Stimulated activated memory B cell treated with anti-CD40 and anti-IgM and Interleukin-4, amounts not matched to agents 10 μg/mL and 1 μg/mL and 100 μg/mL, for 72 hours (primary cell): ENCODE measurements at places on chromosomes 2 and 18.

- peak; percentile 83 for ATAC-seq
These were observed 259.1 kb downstream of the LTBP1 start for GRCh38 chr2:33205693-33206434.

GRCh38 chr2:234850818-234851217 is 101.0 kb upstream of the SH3BP4 start:
- no peak for ATAC-seq

DNA sequence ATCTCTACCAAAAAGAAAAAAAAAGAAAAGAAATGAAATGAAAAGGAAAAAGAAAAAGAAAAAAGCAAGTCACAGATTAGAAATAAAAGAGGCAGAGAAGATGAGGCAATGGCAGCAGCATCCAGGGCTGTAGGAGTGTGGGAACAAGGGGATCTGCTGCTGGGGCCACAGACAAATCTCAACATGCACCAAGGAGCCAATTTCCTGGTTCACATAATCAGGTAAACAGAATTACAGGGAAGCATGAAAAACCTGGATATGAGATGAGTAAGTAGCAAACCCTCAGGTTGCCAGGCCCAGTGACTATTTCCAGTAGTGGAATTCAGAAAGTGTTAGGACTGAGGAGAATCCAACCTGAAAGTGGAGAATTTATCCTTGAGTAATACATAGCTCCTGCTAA is 77.4 kb upstream of the ARHGAP28 start:
- no peak for ATAC-seq

DNA sequence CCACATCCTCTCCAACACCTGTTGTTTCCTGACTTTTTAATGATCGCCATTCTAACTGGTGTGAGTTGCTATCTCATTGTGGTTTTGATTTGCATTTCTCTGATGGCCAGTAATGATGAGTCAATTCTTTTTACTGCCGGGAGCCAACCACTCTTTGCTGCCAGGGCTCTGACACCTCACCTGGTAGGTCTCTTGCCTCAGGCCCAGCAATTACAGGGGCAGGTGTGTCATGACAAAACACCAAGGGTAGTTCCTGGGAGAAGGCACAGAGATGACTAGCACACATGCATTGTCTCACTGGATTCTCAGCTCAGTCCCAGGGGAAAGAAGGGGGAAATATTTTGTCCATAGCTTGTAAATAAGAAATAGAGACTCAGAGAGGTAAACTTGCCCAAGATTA is 122.3 kb downstream of the CHST9 start:
- ATAC-seq, result no peak

DNA sequence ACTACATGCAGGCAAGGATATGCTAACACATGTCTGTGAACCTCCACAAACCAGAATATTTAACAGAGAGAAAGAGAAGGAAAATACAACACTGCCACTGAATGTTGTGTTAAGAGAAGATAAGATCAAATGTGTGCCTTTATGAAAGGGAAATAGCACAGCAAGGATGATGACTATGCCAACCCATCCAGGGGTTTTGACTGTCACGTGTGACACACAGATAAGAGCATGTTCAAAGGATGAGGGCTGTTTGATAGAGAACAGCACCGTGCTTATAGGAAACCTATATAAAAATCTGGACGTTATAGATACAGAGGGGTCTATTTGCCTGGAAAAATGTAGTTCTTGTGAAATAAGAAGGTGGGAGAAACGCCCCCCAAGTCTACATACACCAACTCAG is 911.8 kb downstream of the CPS1 start:
- ATAC-seq, result no peak

DNA sequence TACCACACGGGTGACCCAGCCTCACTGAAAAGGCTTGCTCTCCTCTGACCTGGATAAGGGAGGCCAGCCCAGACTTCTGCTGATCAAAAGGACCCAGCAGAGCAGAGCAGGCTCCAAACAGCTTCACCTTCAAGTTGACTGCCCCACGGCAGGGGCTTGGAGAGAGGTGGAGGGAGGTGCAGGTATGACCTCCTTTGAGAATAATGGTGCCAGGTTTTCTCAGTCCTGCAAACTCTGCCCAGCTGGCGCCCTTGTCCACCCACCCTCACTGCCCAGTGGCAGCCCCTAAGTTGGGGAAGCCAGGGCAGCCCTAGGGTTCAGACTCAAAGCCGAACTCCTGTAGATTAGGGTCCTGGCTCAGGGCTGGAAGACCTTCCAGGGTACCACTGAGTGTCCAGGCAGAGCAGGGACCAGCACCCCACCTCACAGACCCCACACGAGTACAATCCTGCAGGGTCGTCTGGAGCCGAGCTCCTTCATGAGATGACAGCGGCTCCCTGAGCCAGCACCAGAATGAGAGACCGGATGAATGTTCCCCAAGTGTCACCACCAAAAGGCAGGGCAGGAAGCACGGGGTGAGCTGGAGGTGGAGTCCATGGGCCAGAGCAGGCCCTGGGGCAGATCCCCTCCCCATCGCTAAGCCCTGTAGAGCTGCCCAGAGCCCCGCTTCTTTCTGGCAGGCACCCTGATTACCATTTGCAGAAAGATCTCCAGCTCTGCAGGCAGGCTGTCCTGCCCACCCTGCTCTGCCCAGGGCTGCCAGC is 3.6 kb upstream of the GPC1 start:
- no peak for ATAC-seq

- ATAC-seq, result peak; percentile 28
These were observed 502.9 kb upstream of the ZEB2 start for GRCh38 chr2:145022666-145023333.

GRCh38 chr2:167475791-167476190 is 587.5 kb downstream of the XIRP2 start:
- no peak for ATAC-seq

- ATAC-seq, result no peak
These were observed 697.0 kb upstream of the ID2 start for GRCh38 chr2:7984693-7985353.

- no peak for ATAC-seq
These were observed 326.4 kb downstream of the DYSF start for GRCh38 chr2:71779774-71780105.

DNA sequence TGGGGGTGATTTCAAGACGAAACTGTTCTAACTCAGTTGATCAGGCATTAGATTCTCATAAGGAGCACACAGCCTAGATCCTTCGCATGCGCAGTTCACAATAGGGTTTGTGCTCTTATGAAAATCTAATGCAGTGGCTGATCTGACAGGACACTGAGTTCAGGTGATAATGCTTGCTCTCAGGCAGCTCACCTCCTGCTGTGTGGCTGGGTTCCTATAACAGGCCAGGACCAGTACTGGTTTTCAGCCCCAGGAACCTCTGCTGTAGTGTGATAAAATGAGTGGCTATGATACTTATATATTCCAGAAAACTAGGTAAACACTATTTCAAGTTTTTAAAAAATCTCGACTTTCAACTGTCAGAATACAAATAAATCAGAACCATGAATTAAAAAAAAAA is 271.4 kb downstream of the GALNT13 start:
- no peak for ATAC-seq

DNA sequence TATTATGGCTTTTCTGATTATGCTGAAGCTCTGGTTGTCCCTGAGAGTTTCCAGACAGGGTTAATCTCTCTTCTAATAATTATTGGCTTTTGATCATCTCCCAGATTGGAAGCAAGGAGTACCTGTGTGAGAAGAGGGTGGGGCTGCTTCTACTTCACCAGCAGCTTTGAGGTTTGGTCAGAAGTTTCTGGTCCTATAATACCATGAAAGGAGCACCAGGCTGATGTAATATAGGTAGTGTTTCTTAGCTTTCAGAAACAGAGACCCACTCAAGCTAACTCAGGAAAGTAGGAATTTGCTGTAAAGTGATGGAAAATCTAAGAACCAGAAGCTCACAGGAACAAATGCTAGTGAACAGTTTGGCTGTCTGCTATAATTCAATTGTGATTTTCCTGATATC is 57.6 kb downstream of the SGPP2 start:
- ATAC-seq, result no peak

DNA sequence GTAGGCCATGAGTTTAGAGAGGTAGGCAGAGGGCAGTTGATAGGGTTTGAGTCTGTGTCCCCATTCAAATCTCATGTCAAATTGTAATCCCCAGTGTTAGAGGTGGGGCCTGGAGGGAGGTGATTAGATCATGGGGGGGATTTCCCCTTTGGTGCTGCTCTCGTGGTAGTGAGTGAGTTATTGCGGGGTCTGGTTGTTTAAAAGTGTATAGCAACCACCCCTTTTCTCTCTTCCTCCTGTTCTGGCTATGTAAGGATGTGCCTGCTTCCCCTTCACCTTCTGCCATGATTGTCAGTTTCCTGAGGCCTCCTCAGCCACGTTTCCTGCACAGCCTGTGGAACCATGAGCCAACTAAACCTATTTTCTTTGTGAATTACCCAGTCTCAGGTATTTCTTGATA is 25.5 kb downstream of the MARCHF4 start:
- no peak for ATAC-seq

GRCh38 chr2:96241900-96242611 is 23.7 kb downstream of the TMEM127 start:
- ATAC-seq, result peak; percentile 95

- ATAC-seq, result no peak
These were observed 20.4 kb upstream of the TMEM247 start for GRCh38 chr2:46458763-46459500.

DNA sequence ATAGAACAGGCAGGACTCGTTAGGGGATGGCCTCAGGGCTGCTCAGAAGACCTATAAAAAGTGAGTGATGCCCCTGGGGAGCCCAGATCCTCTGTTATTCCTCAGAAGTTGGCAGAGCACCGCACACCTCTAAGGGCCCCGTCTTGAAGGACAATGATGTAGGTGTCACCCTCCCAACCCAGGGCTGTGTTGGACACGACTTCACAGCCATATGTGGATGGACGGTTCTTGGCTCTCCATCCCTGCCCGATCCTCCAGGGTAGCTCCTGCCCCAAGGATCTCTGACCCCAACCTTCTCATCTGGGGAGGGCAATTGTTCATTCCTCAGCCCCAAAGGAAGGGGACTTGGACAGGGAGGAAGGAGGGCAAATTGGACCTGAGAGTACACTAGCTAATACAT is 246.1 kb downstream of the DYSF start:
- no peak for ATAC-seq

- ATAC-seq, result no peak
These were observed 16.9 kb upstream of the HAAO start for GRCh38 chr2:42809131-42809818.

GRCh38 chr2:234880551-234881211 is 71.1 kb upstream of the SH3BP4 start:
- ATAC-seq, result no peak

DNA sequence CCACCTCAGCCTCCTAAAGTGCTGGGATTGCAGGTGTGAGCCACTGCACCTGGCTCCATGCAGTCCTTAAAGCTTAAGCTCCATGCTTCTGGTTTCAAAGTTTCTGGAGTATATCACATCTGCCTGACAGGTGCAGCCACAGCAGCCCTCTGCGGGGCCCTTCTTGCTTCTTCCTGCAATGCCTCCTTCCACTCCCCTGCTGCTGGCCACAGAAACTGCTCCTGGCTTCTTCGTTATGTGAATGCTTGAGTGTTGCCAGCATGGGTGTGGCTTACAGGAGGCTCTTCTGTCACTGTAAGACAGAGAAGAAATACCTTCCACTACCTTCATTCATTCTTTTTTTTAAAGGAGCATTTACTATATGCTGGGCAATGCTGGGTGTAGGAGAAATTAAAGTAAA is 10.1 kb upstream of the CCBE1 start:
- ATAC-seq, result no peak

DNA sequence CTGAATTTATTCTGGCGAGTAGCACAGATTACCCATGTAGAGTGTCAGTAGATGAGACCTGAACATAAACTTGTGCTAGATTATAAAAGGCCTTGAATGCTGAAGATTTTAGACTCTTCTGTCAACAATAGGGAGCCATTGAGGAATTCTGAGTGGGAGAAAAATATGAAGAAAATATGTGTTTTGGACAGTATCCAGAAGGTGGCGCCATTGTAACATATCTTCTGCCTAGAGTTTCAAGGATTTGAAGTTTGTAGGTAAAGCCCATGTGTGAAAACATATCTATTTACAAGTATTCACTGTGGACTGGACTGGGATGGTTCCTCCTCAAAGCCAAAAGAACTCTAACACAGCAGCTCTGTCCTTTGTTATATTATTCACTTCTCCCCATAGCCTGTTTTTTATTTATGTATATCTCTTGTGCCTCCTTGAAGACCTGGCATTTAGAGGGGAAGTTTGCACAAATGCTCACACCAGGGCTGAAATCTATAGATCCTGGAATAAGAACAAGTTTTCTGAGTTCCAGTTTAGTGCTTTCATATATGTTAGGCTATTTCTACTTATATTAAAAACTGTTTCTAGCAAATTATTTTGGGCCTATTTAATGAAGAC is 124.9 kb downstream of the RDH14 start:
- no peak for ATAC-seq

DNA sequence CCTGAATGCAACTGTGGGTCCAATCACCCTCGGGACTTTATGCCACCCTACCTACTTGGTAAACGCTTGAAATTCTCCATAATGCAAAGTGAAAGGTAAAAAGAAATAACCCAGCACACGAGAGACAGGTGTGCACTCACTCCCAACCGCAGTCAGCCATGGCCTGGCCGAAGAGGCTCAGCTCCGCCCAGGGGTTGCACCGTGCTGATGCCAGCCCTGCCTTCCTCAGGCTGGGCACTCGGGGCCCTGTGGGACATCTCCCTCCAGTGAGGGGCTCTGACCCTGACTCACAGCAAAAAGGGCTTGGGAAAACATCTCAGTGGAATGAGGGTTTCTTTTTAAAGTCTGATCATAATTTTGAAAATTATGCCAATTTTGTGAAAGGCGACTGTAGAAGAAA is 13.3 kb downstream of the SLC66A2 start:
- ATAC-seq, result no peak

GRCh38 chr2:21453723-21454450 is 330.1 kb downstream of the TDRD15 start:
- no peak for ATAC-seq

DNA sequence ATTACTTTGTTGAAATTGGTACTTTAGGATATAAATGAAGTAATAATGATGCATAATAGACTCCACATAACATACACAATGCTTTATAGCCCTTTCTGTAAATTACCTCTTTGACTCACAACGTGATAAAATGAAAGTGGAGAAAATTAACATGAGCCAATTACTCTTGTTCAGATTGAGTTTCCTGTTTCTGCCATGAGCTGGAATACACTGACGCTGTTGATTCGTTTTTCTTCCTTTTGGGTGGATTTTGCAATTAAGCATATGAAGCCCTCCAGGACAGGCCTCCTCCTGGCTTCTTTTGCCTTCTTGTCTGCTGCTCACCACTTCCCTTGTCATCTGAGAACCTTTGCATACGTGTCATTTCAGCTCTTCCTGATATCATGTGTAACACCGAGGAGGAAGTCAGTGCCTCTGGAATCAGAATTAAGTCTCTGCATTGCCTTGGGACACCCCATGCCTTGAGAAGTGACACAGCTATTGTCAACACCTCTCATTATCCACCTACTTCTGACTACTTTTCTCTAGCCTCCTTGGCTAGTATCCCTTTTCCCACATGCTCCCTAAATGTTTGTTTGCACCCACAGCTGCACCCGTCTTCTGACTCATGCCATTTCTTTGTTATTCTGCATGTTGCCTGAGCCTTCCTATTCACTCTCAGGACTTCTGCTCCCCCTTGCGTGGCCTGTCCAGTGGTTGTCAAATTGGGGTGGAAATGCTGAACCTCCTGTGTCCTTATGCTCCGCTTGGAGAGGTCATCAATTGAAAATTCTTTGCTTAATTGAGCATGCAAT is 134.1 kb downstream of the FMNL2 start:
- no peak for ATAC-seq
